ENCODE measurements at places on chromosomes 16 and 17.

- DNase-seq, result no peak
These were observed 24.5 kb downstream of the FBXO39 start for GRCh38 chr17:6800422-6801027.

- no peak for DNase-seq
These were observed 1.2 kb upstream of the NARF start for GRCh38 chr17:82457073-82457928.

DNA sequence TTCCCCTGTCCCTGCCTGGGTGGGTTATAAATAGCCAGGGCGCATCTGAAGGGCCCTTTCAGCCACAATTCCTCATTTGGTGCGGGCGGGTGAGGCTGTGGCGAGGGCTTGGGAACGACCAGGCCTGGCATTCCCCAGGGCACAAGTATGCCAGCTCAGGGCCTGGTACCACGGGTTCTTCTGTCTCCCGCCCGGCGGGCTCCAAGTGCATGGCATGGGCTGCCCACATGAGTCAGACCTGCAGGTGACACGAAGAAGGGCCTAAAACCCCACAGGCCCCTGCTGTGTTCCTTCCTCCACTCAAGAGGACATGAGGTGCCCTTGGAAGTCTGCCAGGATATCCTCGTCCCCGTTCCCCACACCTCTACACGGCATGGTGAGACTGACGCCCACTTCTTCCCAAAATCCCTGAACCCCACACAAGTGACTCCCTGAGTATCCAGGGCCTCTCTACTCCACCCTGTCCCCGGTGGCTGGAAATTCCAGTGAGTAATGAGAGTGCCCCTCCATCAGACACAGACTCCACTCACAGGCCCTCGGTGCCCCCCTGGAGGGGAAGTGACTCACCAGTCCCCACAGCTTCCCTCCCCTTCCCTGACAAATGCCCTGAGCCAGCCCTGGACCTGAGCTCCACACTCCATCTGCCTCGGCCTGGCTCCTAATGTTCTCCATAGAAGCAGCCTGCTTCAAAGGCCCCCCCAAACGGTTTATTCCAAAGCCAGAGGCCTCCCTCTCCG is 68.8 kb downstream of the ABR start:
- no peak for DNase-seq

GRCh38 chr16:88608076-88608475 is 30.3 kb upstream of the IL17C start:
- no peak for DNase-seq

- no peak for DNase-seq
These were observed 65.2 kb downstream of the SRCIN1 start for GRCh38 chr17:38540514-38541045.

- DNase-seq, result no peak
These were observed 111.4 kb downstream of the CA10 start for GRCh38 chr17:52047086-52047485.

- no peak for DNase-seq
These were observed 136.6 kb downstream of the ENGASE start for GRCh38 chr17:79211061-79211770.

GRCh38 chr16:59392911-59393310 is 658.8 kb upstream of the GOT2 start:
- no peak for DNase-seq

GRCh38 chr17:17497065-17497844 is 1.1 kb upstream of the RASD1 start:
- DNase-seq, result no peak

DNA sequence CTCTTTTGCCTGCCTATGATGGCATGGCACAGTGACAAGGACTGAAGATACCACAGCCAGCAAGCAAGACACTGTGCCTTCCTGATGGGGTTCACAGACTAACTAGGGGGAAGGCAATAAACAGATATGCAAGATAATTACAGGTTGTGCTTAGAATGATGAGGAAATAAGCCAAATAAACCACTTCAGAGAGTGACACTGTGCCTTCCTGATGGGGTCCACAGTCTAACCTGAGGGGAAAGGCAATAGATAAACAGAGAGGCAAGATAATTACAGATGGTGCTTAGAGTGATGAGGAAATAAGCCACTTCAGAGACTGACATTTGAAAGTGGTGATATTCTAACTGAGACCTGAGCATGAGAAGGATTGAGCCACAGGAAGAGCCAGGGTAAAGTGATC is 84.2 kb downstream of the HS3ST2 start:
- DNase-seq, result no peak

DNA sequence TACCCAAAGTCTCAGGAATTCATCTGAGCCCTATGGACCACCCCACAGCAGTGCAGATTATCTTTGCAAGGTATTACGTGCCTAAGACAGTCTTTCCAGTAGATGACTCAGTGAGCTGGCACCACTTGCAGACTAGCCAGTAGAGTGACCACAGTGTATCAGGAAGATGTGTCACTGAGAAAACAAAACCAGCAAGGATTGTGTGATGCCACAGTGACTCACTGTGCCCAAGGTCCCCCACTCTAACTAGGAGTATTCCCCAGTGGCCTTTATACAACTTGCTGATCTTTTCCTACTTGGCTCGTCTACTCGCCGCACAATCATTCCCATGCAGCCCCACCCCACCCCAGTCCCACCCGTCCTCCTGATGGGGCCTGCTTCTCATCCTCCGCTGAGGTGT is 26.8 kb upstream of the PRKCA start:
- no peak for DNase-seq

DNA sequence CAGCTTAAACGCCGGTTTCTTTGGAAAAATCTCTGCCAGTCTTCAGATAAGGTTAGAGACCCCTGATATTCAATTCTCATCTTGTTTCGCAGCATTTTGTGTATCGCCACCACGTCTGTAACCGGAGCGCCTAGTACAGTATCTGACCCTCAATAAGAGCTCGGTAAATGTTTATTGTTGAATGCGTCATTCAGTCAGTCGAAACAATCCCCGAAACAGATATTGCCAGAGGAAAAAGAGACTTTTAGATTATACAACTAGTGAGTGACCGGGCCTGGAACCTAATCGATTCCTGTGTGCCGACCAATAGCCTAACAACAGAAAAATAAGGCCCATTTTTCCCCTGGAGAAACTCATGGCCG is 626 bp downstream of the PELP1 start:
- no peak for DNase-seq

DNA sequence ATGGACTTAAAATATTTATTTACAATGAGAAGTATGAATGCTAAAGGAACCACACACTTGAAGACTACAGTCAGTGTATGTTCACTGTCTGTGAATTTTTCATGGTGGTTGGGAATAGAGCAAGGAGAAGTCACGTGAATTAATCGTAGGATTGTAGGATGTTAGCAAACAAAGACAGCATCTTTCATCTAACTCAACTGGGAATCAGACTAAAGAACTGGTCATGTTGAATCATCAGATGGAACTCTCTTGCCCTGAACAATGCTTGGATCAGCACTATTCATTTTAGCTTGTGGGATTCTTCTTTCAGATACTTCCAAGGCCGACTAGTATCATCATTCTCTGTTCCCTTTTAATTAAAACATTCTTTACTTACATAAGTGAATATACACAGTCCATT is 18.1 kb downstream of the KCNJ2 start:
- no peak for DNase-seq

DNA sequence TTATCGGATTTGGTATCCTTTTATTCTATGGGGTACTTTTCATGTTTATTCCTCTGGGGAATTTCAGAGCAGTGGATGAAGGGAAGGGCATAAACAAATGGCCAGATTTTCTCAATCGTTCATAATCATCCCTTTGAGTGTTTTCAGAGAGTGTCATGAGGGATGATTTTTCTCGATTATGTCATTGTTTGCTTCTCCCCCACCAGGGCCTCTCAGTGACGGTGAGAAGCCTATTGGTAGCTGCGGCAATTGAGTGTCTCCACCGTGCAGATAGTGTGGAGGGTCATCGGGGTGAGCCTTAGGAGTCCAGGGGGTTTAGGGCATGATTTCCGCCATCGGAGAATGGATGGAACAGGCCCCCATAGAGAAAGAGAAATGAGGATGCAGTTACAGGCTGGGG is 57.2 kb downstream of the USP43 start:
- DNase-seq, result no peak

DNA sequence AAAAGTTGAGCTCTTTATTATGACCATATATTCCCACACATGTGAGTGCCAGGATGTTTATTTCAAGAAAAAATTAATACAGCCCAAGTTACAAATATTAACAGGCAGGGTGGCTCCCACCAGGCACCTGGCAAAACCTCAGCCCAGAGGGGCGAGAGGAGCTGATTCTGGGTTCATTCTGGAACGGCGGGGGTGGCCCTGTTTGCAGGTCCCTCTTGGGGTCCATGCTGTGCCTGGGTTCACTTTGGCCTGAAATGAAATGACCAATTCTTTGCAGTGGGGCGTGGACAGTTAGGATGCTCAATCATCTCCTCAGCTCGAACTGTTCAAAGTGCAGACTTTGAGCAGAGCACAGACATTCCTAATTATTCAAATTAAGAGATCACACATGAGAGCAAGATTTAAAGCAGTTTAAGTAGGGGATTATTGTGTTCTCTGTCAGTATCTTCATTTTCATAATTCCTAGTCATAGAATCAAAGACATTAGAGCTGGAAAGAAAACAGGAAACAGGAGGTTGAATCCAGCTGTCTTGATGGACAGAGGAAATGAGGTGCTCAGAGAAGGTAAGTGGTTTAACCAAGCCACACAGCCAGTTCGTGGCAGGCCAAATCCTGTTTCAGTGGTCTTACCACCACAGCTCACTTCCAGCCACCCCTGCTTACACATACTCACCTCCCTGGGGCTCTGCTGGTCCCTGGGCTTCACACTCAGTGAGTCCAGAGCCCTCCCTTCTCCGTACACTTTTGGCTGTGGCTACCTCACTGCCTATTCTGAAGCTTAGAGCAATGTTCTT is 363.9 kb upstream of the TNRC6C start:
- no peak for DNase-seq

DNA sequence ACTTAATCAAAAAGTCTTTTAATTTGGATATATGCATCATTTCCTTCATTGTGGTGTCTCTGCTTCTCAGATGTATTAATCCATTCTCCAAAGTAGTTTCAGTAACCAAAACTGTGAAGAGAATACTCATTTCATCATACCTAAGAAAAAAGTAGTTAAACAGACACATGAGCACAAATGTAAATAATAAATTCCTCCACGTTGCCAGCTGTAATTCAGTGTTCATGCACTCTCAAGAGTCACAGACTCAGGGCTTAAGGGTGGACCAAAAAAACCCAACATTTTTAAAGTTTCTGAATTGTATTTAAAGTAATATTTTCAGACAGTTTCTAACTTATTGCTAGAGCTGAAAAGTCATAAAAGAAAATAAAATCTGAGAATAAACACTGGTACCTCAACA is 19.0 kb downstream of the POLG2 start:
- no peak for DNase-seq

GRCh38 chr17:57432507-57433277 is 176.4 kb downstream of the MSI2 start:
- DNase-seq, result no peak

GRCh38 chr17:20228860-20229259 is 219.7 kb downstream of the SPECC1 start:
- no peak for DNase-seq

DNA sequence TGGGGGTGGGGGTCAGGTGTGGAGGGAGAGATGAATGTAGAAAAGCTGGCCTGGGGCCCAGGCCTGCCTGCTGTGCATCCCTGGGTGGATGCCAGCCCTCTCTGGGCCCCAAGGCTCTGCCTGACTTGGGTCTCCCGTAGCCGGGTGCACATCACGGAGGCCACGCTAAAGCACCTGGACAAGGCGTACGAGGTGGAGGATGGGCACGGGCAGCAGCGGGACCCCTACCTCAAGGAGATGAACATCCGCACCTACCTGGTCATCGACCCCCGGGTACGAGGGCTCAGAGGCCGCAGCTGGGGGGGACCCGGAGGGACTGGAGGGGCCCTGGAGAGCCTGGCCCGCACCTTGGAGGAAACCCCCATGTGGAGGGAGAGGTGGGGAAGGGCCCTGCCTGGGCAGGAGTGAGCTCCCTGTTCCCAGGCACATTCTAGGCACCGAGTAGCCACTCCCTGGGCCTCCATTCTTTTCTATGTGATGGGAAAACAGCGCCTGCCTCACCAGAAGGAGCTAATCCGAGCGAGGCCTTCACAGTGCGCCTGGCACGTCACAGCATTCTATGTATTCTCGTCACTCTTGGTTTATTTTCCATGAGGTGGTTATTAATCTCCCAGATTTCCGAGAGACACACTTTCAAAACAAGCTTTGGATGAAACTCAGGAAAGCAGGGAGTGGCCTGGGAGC is 34.7 kb downstream of the ADCY7 start:
- DNase-seq, result no peak

DNA sequence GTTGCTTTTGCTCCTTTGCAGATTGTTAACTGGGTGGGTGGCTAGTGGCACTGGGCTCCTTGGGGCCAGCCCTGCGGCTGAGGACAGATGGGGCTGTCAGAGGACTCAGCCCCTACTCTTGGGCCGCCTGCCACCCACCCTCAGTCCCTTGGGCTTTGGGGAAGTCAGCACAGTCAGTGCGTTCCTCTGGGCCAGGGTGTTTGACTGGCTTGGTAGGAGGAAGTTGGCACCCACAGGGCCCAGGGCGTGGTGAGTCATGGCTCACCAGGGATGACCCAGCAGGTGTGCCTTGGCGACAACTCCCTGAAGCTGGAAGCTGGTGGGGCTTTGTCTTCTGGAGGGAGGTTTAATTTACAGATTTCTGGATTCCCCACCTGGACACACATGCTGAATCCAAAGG is 32.4 kb downstream of the HAPSTR1 start:
- DNase-seq, result no peak

DNA sequence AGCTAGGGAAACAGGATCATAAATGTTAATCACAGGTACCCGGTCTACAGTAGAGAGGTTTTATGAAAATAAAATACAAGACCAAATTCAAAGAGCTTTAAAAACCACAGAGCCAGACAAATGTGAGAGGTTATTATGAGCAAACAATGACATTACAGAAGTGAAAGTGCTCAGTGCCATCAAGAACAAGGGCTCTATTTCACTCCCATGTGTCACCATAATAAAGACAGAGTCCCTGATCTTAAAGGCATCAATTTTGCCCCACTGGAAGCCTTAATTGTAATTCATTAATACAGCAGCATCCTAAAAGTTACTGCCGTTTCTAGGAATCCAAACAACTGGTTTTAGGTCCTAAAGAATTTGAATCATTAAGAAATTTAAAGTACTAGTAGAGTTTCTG is 43.7 kb upstream of the CDRT4 start:
- DNase-seq, result no peak

DNA sequence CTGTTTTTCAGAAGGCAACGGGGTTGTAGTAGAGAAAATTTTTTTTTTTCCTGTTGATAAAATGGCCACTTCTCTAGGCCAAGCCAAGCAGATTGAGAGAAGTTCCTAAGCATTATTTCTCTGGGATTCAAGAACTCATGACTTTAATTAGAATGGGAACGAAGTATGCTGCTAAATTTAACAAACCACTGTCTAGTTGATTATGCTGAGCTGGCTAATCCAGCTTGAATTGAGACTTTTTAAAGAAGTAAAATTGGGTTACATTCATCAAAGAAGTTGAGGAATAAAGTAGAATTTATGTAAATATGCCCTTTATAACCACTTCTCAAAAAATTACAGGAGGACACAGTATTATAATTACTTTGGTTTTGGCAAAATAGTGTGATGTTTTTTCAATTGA is 83.1 kb downstream of the SYCE1L start:
- DNase-seq, result no peak
